ENCODE measurements at places on chromosomes 1 and 21. TPM values are rescaled to one million over a fixed set of nuclear protein-coding genes. Genes with fewer than 3 reads are reported as not detected.

Gene EPHA10
- 0.43 TPM for total RNA-seq

Gene HTR1D
- 3.7 TPM for total RNA-seq

Gene NPHS2
- total RNA-seq = not detected

Gene AMY1B
- not detected for total RNA-seq

Gene ASTN1
- total RNA-seq = 0.47 TPM

Gene FBXO44
- total RNA-seq = 8.2 TPM

Gene AK5
- total RNA-seq = not detected

Gene MMP23B
- 0.78 TPM for total RNA-seq

Gene TMED5
- total RNA-seq = 95.6 TPM

Gene NR5A2
- 0.10 TPM for total RNA-seq

Gene CDK18
- total RNA-seq = 0.27 TPM

Gene PPM1J
- 0.69 TPM for total RNA-seq

Gene TMEM54
- total RNA-seq = 5.3 TPM

Gene MFAP2
- total RNA-seq = 0.52 TPM

Gene OR2L3
- total RNA-seq = not detected

Gene TLR5
- 0.05 TPM for total RNA-seq

Gene CFAP298
- total RNA-seq = 44.5 TPM

Gene TCP10L
- not detected for total RNA-seq

Gene PDZK1IP1
- not detected for total RNA-seq

Gene DDR2
- total RNA-seq = 0.77 TPM

Gene AMPD1
- not detected for total RNA-seq

Gene OR6K3
- not detected for total RNA-seq

Gene CFHR3
- total RNA-seq = 5.0 TPM

Gene SPRR2E
- not detected for total RNA-seq

Gene SLFNL1
- not detected for total RNA-seq

Gene UBIAD1
- 13.6 TPM for total RNA-seq

Gene HMGCS2
- total RNA-seq = not detected

Gene LEMD1
- not detected for total RNA-seq

Gene CFAP126
- not detected for total RNA-seq

Gene SFN
- total RNA-seq = 23.1 TPM

Gene ATP1A4
- not detected for total RNA-seq

Gene AADACL3
- total RNA-seq = not detected

Gene PRPF38A
- total RNA-seq = 9.4 TPM

Gene FYB2
- not detected for total RNA-seq

Gene SLC22A15
- total RNA-seq = 0.14 TPM

Gene MARCKSL1
- 16.2 TPM for total RNA-seq

Gene S100A7A
- total RNA-seq = not detected

Measured in NCI-H460 (cell line).